ENCODE measurements at places on chromosomes 16 and 17.
A peak's percentile ranks its signal among the peaks of the same experiment; 100 is the strongest.

- no peak for DNase-seq
These were observed 46.6 kb downstream of the NUP93 start for GRCh38 chr16:56776562-56776961.

GRCh38 chr17:31882571-31882970, 18.9 kb downstream of the UTP6 start:
- no peak for DNase-seq

DNA sequence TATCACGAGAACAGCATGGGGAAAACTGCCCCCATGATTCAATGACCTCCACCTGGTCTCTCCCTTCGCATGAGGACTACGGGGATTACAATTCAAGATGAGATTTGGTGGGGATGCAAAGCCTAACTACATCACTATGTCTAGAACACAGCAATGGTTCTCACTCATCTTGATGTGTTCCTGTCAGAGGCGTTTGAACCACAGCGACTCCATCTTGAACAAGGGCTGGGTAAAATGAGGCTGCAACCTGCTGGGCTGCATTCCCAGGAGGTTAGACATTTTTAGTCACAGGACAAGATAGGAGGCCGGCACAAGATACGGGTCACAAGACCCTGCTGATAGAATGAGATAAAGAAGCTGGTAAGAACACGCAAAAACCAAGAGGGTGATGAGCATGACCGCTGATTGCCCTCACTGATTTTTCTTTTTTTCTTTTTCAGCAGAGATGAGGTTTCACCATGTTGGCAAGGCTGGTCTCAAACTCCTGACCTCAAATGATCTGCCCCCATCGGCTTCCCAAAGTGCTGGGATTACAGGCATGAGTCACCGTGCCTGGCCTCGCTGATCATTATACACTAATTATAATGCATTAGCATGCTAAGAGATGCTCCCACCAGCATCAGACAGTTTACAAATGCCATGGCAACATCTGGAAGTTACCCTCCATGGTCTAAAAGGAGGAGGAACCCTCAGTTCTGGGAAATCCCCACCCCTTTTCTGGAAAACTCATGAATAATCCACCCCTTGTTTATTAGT, 3.0 kb upstream of the PPY start:
- DNase-seq = no peak

DNA sequence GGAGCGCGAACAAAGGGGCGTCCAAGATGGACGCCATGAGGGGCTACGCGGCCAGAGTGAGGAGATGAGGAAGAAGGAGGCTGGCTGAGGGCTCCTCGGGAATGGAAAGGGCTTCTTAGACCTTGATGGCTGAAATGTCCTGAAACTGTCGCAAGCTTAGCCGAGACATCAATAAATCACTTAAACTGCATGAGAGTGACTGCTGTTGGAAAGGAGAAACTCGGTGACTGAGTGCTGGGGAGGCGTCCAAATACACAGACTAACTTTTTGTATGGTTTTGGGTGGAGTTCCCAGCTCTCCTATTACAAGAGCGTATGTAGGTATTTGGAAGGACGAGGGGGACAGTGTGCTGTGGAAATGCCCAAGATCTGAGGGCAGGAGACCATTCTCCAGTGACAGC, 1.4 kb upstream of the GEMIN4 start:
- no peak for DNase-seq

- DNase-seq = no peak
These were observed 378.1 kb upstream of the CDH11 start for GRCh38 chr16:65500007-65500406.

DNA sequence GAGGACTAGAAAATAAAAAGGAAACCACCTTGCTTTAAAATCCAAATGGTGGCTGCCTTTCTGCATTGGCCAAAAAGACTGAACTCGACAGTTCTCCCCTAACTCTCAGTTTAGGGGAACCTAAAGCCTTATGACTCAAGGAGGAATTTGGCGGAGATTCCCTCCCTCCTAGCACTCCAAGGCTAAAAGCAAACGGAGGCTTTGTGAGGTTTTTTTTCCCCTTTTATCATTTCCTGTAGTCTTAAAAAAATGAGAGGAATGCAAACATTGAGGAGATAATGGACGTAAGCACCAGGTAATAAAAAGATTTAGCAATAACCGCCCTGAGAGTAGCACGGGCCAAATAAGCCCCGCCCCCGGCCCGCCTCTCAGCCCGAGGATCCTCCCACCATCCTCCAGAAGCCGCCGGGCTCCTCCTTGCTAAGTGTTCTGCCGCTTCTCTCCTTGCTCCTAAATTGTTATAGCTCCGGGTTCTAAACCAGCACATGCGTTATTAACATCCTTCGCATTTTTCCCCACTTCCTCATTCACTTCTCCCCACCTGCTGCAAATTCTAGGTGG, 5.8 kb upstream of the KIFC3 start:
- DNase-seq = peak; percentile 94

GRCh38 chr17:14747603-14747950, 446.7 kb downstream of the HS3ST3B1 start:
- no peak for DNase-seq

GRCh38 chr17:63096426-63096825, 130.4 kb downstream of the TANC2 start:
- DNase-seq = no peak

DNA sequence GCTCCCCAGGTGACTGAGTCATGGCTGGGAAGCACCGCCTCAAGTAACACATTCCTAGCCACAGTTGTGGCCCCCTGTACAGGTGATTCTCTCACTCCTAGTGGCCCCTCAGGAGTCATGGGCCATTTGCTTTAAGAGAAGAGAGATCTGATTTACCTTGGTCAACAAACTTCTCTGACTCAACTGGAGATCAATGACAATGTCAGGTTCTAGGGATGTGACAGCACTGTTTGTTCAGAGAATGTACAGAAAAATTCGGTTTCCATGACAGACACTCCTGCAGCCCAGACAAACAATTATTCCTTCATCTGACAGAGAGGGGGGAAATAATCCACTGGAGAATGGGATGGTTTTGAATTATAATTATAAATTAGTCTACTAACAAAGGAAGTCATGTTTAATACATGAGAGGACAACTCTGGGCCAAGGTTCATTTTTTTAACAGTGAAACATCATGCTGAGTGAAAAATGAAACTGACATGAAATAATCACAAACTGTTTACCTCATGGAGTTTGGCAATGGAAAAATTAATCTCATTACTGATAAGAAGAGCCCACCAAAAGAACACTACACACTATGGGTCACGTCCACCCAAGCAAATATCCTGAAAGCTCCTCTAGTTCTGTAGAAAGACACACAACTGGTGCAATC, 9.7 kb downstream of the ERN1 start:
- no peak for DNase-seq

GRCh38 chr17:67992548-67993152, 3.6 kb downstream of the C17orf58 start:
- peak; percentile 28 for DNase-seq

DNA sequence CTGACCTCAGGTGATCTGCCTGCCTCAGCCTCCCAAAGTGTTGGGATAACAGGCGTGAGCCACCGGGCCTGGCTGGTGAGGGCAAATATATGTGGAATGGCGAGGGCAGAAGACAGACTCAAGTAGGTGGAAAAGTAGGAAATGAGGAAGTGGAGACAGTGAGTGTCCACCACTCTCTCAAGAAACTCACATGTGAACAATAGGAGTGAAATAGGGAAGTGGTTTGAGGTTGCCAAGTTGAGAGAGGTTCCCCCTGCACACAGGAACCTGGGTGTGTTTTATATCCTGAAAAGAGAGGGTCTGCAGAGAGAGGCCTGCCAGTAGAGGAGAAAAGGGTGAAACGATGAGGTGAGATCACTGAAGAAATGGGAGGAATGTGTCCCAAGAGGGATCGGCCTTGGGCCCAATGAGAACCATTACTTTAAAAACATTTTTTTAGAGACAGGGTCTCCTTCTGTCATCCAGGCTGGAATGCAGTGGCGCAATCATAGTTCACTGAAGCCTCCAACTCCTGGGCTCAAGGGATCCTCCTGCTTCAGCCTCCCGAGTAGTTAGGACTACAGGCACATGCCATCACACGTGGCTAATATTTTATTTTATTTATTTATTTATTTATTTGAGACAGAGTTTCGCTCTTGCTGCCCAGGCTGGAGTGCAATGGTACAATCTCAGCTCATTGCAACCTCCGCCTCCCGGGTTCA, 17.1 kb upstream of the CORO1A start:
- DNase-seq = no peak

- DNase-seq = no peak
These were observed 17.3 kb upstream of the RBL2 start for GRCh38 chr16:53417011-53417410.

GRCh38 chr16:2766430-2767139, 10.5 kb downstream of the ELOB start:
- no peak for DNase-seq

- DNase-seq = no peak
These were observed 18.1 kb downstream of the CMIP start for GRCh38 chr16:81462683-81463082.

DNA sequence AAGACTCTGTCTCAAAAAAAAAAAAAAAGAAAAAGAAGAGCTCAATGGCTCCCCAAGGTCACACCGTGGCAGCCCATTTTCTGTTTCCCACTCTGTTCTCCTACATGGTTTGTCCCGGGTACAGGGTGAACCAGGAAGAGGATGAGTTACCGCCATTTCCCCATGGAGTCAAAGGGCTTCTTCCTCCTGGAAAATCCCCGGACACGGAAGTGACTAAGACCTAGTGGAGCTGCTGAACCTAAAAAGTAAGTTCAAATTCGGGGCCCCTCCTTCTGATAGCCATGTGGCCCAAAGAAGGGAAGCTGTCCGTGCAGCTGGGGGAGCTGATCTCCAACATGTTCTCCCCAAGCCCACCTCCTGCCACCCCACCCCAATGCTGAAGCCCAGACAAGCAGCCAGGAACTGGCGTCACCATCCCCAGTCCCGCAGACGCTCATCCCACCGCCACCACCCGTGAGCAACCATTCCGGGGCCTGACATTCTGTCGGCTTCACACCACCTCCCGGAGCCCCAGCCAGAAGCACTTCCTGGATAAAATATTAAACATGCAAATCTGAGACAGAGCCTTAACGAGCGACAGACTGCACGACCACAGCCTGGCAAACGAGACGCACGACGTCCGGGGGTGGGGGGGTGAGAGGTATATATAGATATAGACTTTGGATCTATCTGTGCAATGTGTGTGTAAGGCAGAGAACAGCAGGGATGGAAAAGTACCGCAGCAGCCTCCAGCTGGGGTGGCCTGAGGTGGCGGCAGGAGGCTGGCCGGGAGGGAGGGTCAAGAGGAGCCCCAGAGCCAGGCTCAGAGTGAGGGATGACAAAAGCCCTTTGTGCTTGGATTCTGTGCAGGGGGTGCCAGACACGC, 17.6 kb downstream of the EPOP start:
- DNase-seq = no peak

- no peak for DNase-seq
These were observed 3.8 kb downstream of the SMARCD2 start for GRCh38 chr17:63838631-63839171.

DNA sequence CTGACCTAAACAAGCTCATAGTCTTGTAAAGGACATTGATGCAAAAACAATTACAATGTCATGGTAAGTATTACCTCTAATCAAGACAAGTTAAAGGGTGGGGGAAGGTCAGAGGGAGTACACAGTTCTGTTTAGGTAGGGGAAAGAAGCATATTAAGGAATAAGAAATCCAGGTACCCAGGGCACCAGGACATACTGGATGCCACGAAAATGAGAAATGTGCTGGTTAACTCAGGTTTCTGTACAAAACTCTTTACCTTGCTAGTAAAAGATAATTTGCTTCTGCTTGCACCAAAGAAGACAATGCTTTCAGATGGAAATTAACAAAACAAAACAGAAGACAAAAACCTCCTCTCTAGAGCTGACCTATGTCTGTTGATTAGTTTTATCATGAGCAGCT, 70.7 kb upstream of the MED13 start:
- DNase-seq = no peak
